ENCODE measurements at places on chromosomes 16 and 17.

DNA sequence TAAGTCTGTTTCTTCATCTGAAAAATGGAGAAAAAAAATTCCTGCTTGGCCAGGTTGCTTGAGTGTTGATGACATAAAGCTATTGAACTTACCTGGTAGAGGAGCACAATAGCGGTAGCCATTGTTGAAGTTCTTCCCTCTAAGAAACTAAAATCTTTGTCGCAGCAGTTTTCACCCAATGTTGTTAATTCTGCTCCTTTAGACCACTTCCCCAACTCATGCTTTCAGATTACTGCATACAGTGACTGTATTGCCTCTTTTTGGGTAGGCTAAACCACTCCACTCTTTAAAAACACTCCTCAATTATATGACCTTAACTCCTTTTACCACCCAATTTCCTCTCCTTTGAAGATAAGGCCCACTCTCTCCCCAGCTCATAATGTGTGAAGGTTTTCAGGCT lies 35.7 kb upstream of the CCL2 start:
- DNase-seq = no peak

DNA sequence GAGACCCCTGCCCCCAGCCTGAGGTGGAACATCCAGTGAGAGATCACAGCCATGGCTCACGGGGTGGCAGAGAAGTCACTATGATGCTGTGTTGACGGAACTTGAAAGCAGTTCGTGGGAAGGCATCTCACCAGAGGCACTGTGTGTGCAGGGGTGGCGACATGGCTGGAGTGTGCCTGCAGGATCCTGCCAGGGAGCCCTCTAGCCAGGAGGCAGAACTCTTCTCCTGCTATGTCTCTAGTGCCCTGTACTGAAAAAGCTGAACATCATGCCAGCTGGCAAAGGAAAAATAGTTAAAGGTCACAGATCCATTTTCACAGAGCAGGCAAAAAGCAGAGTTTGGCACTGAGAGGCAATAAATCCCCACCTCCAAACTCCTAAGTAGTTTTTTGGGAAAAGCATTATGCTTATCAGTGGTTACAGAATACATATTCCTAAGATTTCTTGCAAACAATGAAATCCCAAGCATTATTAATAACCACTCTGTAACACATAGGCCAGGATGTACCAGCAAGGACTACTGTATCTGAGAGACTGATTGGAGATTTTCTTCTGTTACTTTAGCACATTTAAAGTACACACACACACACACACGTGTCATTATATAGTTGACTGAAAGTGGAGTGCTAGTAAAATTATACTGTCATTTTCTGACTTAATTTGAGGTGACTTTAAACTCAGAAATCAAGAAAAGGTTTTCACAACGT lies 36.8 kb downstream of the TNRC6C start:
- no peak for DNase-seq

GRCh38 chr16:4613636-4614570 lies 785 bp downstream of the UBALD1 start:
- peak; percentile 77 for DNase-seq

DNA sequence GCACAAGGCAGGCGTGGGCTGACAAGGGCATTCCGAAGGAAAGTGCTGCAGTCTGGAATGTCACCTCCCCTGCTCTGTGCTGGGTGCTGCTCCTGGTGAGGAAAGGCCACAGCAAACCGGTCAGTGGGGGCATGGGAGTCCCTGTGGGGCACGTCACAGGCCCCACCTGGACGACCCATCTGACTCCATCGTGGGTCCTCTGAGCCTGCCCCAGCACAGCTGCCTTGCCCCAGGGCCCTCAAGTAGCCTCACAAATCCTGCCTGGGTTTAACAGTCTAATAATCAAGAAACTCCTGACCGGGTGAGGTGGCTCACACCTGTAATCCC lies 2.8 kb upstream of the MYO15B start:
- no peak for DNase-seq

- DNase-seq = no peak
These were observed 588.7 kb downstream of the RBFOX1 start for GRCh38 chr16:7921345-7921744.

DNA sequence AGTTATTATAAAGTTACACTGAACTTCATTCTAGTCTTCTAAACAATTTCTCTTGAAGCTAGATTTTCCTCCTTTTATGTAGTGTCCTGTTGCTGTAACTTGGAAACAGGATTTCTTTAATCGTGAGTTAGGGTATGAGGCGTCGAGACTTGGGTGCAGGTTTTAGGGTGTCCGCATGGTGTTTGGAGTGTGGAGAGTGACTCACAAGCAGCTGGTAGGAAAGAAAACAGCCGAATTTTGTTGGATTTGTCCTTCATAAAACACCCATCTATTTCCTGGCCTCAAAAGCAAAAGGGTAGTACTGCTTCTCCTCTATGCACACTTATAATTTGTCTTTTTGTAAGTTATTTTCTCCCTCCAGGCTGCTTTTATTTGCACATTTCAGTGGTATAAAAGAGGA lies 1.6 kb downstream of the RPTOR start:
- DNase-seq = no peak

GRCh38 chr17:199806-200545 lies 18.5 kb upstream of the DOC2B start:
- no peak for DNase-seq

- DNase-seq = peak; percentile 90
These were observed 243.2 kb upstream of the GSE1 start for GRCh38 chr16:85369741-85370528.

DNA sequence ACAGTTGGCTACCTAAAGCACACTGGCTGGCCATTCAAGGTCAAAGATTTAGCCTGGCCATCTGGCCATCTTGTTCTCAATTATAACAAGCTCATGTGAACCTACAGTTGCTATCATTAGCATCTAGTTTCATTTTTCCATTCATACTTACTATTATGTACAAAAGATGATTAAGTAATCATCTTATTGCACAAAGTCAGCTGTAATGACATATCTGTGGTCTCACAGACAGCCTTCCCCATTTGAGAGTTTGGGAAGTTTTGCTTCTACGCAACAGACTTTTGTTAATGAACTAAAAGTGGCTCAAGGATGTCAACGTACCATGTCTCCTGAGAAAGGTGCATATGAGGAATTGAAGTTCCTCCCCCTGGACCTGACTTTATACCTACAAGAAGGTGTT lies 51.3 kb downstream of the HS3ST3B1 start:
- DNase-seq = no peak

DNA sequence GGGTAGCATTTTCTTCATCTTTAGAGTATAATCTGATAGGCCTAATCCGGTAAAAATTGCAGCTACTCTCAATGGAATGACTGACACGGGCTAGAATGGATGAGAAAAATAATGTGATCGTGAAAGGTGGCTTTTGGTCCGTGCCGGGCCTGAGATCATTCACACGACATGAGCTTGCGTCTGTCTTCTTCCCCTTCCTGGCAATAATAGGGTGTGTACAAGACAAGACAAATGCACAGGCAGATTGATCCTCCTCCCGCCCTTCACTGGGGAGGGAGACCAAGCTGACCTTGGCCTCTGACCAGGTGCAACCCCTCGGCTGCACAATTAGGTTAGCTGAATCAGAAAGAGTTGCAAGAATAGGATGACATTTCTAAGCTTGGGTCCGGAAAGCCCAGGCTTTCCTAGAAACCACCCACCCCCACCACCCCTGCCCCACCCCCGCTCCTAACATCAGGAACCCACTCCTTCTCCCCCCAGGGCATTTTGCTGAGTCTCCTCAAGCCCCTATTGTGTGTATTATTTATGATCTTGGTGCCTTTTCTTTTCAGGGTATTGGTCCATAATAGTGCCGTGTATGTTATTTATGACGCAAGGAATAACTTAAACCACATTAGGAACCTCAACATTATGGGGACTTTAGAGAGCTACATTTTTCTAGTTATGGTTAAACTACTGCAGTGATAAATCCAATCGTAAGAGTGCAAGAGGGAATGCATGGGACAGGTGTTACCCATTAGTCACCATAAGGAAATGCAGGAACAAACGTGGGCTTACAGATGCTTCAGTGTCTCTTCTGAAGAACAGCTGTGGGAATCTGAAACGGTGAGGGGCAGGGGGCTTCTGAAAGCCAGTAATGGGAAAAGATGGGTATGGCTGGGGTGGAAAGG lies 540.1 kb upstream of the PSMD7 start:
- DNase-seq = no peak

- DNase-seq = no peak
These were observed 87.1 kb downstream of the USP22 start for GRCh38 chr17:20955427-20956323.

- no peak for DNase-seq
These were observed 2.3 kb downstream of the RND2 start for GRCh38 chr17:43027091-43028032.

GRCh38 chr17:75406222-75406615 lies 741 bp upstream of the GRB2 start:
- peak; percentile 24 for DNase-seq

GRCh38 chr16:89957216-89957785 lies 8.7 kb downstream of the DEF8 start:
- no peak for DNase-seq

DNA sequence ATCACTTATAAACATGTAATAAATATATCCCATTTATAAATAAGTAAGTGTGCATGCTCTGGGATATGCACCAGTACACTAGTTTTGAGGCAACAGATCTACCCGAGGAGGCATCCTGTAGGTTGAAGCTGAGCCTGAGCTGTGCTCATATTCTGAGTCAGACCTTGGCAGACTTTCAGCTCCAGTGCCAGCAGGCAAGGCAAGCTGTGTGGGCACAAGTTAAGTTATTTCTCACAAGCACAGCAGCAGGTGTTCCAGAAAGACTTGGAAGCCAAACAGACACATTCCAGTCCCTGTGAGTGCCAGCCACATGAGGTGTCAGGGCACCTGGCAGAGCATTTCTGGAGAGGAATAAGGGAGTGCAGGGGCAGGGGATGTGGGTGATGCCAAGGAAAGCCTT lies 1.3 kb upstream of the CLEC19A start:
- DNase-seq = no peak

DNA sequence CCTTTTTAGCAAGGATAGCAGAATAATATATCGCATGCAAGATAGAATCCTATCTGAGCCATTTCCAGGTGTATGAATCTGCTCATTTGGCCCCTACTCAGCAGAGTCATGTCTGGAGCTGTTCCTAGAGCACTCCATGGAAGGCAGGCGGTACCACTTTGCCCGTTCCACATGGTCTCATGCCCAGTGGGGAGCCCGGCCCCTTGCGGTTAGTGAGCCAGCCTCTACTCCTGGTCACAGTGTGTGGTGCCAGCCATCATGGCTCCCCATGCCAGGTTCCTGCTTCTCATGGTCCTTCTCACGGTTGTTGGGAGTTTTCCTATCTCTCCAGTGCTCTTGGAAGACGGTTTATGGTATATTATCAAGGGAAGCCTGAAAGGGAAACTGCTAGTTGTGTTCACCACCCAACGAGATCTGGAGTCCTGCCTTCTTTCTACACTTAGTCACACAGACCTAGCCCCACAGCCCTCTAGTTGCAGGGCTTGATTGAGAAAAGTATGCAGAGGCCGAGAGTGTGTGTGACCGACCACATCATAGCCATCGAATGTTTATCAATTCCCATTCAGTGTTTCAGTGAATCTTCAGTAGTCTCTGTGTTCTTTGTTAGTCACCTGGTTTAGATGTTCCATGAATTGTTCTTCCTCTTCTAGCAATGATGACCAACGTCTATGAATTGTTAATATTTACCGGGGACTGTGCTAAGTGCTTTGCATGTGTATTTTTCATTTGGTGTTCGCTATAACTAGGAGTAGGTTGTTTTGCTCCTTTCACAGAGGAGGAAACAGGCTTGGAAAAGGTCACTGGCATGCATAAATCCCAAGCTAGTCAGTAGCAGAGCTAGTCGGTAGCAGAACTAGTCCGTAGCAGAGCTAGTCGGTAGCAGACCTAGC lies 9.6 kb downstream of the JPT2 start:
- no peak for DNase-seq

DNA sequence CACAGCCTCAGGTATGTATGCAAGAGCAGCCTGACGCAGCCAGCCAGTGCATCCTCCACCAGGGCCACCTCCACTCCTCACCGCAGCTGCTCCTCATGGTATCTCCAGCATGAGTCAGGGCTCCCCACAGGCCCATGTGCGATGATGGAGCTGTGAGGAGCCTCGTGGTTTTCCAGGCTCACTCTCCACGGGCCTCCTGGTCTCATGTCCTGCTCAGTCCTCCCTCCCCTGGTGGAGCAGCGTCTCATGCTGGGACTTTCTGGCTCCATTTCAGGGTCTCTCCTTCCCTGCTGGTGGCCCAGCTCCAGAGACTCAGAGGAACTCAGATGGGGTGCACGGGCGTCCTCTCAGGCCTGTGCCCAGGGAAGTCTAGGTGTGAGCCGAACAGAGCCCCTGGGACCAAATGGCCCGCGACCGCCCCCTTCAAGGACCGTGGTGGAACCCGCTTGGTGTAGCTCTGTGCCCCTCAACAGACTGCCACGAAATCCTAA lies 70.4 kb downstream of the METRNL start:
- DNase-seq = no peak

GRCh38 chr16:57577691-57578224 lies 35.3 kb downstream of the ADGRG5 start:
- DNase-seq = no peak

DNA sequence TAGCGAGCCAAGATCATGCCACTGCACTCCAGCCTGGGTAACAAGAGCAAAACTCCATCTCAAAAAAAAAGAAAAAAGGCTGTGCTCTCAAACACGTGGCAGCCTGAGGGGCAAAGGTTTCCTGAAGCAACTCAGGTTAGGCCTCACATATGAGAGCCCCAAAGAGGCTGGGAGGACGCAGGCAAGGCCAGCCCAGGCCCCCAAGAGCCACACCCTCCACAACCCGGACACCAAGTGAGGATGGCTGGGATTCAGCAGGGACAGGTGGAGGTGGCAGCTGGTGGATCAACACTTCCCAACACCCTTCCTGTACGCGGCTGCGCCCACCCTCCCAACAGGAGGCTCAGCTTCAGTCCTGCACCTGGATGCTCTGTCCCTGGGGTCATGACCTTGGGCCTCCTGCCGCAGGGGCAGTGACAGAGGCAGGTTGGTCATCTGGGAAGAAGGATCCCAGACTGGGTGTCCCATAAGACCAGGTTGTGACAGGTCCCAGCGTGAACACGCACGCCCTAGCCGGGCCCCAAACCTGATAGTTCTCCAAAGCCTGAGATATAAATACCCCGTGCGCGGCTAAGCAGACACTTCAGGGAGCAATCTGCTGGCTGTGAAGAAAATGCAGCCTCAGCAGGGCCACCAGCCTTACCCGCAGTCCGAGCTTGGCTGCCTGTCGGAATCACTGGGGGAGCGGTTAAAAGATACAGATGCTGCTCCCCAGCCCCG lies 78.1 kb downstream of the TIMM22 start:
- no peak for DNase-seq

GRCh38 chr17:7139400-7139799 lies 24.8 kb upstream of the ASGR2 start:
- DNase-seq = no peak
